ENCODE measurements at places on chromosomes 2 and 18.

DNA sequence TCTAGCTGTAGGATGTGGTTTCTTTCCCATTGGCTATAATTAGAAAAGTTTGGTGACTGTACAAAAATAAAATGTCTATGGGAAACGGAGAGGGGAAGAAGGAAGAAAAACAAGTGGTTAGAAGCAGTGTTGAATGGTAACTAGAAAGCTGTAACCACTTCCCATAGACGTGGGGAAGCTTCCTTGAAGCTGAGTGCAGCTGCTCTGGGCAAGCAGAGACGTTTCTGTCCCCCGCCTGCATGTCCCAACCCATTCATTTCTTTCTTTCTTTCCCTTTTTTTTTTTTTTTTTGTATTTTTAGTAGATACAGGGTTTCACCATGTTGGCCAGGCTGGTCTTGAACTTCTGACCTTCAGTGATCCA, 367.8 kb upstream of the HS6ST1 start:
- DNase-seq, result no peak

DNA sequence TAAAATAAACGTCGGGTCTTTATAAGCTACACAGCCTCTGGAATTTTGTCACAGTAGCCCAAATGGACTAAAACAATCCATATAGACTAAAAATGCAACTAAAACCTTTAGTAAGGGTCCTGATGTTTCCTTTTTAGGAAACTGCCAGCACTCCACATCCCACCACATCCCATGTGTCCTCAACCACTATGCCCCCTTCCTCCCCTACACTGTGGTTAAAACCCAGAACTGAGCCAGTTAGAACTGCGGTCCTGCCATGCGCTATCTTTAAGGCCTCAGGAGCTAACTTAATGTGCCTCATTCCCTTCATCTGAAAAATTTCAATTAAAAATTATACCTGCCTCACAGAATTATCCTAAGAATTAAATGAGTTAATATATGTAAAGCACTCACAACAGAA, 41.1 kb downstream of the ACVR1 start:
- DNase-seq, result no peak

DNA sequence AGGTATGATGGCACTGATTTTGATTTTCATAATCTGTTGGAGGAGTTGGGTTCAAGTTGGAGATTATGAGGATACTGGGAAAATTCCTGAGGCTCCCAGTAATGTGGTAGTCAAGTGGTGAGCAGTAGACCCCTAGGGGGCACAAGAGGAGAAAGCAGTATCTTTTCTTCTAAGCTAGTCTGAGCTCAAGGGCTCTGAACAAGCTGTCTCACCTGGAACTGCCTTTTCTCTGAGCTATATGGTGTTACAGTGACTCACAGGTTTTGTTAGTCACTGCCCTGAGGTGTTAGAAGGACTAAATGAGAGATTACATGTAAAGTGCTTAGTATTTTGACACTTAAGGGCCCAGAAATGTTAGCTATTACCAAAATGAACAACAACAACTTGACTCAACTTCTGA, 42.2 kb downstream of the CD302 start:
- no peak for DNase-seq

- DNase-seq, result no peak
These were observed 243.0 kb upstream of the CYRIA start for GRCh38 chr2:16908656-16909055.

DNA sequence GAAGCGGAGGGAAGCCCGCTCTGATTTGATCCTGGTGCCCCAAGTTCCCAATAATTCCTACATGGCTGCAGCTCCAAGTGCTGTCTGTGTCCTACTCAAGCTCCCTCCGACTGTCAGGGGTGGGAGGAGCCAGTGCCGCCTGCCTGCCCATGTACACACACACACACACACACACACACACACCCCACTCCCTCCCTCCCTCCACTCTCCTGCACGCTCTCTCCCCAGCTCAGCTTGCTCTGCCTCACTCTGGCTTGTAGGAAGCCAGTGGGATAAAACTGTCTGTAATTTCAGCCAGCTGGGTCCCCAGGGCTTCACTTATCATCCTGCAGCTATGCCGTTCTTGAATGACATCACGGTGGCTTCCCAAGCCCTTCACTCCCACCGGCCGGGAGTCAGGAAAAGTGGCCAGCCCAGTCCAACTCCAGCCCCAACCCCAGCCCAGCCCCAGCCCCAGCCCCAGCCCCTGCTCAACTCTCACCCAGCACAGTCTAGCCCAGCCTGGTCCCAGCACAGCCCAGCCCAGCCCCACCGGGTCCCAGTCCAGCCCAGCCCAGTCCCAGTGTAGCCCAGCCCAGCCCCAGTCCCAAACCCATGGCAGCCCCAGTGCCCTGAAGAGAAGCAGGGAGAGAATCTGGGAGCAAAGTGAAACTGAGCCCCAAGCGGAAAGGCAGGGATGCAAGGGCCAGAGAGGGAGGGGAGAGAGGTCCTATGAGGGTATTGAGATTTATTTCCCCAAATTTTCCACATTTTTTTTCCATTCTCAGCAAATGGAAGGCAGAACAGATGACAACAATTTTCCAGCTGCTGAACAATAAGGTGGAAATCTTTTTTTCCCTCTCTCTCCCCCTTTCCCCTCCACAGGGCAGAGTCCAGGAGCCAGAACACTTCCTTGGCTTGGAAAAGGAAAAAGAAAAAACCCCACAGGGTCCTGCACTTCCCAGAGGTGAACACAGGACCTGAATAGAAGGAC, 144.0 kb downstream of the TNS1 start:
- no peak for DNase-seq

- DNase-seq, result no peak
These were observed 127.8 kb upstream of the SYT4 start for GRCh38 chr18:43405097-43405496.

- DNase-seq, result no peak
These were observed 40.2 kb upstream of the BMPR2 start for GRCh38 chr2:202335791-202336467.

DNA sequence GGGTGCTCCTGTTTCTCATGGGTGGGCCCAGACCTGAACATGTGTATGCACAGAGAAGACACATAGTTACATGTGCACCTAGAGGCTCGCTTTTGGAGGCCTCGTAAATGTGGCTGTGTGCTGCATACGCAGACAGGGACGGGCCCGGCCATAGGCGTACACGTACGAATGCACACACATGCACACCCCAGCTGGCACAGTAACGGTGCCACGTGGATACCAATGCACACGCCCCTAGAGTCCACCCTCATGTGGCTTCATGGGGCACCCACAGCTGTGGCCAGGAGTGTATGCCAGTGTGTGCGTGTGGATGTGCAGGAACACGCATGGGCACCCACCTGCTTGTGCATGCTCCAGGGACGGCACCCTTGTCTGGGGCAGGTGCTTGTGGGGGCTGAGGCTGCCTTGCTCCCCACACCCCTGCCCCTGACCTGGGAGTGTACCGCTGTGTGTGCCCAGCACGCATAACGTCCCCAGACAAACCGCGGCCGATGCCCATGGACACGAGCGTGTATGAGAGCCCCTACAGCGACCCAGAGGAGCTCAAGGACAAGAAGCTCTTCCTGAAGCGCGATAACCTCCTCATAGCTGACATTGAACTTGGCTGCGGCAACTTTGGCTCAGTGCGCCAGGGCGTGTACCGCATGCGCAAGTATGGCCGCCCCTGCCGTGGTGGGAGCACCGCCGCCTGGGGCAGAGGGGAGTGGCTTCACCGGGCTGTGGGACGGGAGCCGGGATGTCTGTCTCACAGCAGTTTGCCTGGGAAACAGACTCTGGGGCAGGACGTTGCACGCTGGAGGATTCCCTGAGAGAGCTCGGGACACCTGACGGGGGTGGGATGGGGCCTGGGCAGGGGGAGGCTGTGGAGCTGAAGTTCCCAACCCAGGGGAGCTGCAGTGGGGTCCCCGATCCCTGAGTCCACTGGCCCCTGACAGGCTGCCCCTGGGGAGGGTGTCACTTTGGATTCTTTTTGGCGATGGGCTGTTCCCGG, 21.0 kb downstream of the ZAP70 start:
- no peak for DNase-seq

DNA sequence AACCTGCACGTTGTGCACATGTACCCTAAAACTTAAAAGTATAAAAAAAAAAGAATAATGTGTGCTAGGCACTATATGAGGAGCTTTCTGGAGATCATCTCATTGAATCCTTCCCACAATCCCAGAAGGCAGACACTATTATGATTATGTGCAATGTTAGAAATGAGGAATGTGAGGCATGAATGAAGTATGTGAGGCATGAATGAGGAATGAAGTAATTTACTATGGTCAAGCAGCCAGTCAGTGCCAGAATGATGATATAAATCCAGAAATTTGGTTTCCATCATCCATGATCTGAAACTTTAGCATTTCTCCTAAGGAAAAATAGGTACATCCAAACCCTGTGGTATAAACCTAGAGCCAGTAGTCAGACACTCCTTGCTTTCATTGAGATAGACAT, 42.0 kb downstream of the CCDC148 start:
- no peak for DNase-seq

All from stimulated activated CD8-positive, alpha-beta memory T cell treated with anti-CD3 and anti-CD28 coated beads, Interleukin-4, amount 100 ng/mL, for 48 hours (primary cell).